ENCODE measurements at places on chromosomes 13 and 19. TPM values are rescaled to one million over a fixed set of nuclear protein-coding genes. Genes with fewer than 3 reads are reported as not detected.

ZNF541 gene
- not detected for total RNA-seq

KIR2DL3 gene
- total RNA-seq: not detected

S1PR5 gene
- total RNA-seq: 2.0 TPM

MAMSTR gene
- 0.42 TPM for total RNA-seq

FFAR2 gene
- total RNA-seq: not detected

KLF1 gene
- 0.10 TPM for total RNA-seq

CALR3 gene
- not detected for total RNA-seq

DAND5 gene
- 0.12 TPM for total RNA-seq

TLE6 gene
- total RNA-seq: 5.0 TPM

FLT3LG gene
- total RNA-seq: 1.2 TPM

EBI3 gene
- total RNA-seq: 3.8 TPM

TSSK6 gene
- 2.0 TPM for total RNA-seq

SMIM17 gene
- total RNA-seq: not detected

IGFL1 gene
- 1.7 TPM for total RNA-seq

ZNF66 gene
- total RNA-seq: not detected

ATG4D gene
- total RNA-seq: 20.5 TPM

MLLT1 gene
- 14.8 TPM for total RNA-seq

SYNGR4 gene
- total RNA-seq: 4.6 TPM

IZUMO1 gene
- not detected for total RNA-seq

ZNF418 gene
- 1.5 TPM for total RNA-seq

NLRP11 gene
- not detected for total RNA-seq

CYP2F1 gene
- not detected for total RNA-seq

PEG3 gene
- not detected for total RNA-seq

ARHGEF18 gene
- 73.0 TPM for total RNA-seq

POLR1G gene
- total RNA-seq: 45.7 TPM

ZNF439 gene
- total RNA-seq: not detected

SIGLEC8 gene
- total RNA-seq: not detected

Data from A549 treated with Mapracorat at 1 μM for 4 hours (cell line).